ENCODE measurements at places on chromosomes 13 and 19. TPM values are rescaled to one million over a fixed set of nuclear protein-coding genes. Genes with fewer than 3 reads are reported as not detected.

- H3K36me3 ChIP-seq = no peaks in the 10 kb centered on the region
- peaks cover 5% of the 10 kb centered on the region for H3K4me1 ChIP-seq
- H3K4me3 ChIP-seq = no peak overlapping the region
Measured at GRCh38 chr19:18399008-18399407, 1.6 kb upstream of the LRRC25 start.

DNA sequence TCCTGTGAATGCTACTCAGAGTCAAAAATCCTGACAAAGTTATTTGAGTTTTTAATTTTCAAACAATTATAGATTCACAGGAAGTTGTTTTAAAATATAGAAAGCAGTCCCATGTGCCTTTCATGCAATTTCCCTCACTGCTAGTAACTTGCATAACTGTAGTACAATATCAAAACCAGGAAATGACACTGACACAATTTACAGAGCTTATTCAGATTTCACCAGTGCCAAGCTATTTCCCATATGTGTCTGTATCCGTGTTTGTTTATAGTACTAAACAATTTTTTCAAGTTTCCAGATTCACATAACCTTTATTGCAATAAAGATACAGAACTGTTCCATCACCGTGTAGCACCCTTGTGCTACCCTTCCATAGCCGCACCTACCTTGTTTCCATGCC lies 934.6 kb downstream of the PCDH17 start:
- no peak for DNase-seq
- peaks cover 4% of the 10 kb centered on the region for H3K36me3 ChIP-seq
- no peaks in the 10 kb centered on the region for H3K4me1 ChIP-seq

GRCh38 chr19:29162694-29163093 lies 50.3 kb downstream of the UQCRFS1 start:
- peaks cover 7% of the 10 kb centered on the region for H3K36me3 ChIP-seq
- peaks cover 25% of the 10 kb centered on the region for H3K27me3 ChIP-seq
- H3K4me3 ChIP-seq = no peak overlapping the region
- H3K27ac ChIP-seq = no peak overlapping the region

CHST8 gene
- not detected for total RNA-seq

HSPBP1 gene
- 53.1 TPM for total RNA-seq

DNA sequence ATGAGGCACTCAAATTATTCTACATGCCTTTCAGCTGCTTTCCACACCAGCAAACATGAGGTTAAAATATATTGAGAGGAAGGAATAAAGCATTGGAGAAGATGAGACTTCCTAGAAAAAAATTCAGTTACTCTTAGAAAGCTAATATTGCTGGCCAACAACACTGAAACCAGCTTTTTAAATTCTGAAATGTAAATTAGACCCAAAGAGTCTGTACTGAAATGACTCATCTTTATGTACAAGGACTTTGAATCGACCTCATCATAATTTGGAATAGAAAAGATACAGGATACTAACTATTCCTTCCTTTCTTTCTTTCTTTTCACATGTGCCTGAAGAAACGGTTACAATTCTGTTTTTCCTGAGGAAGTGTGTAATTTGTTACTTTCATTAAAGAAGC lies 6.5 kb upstream of the HSPH1 start:
- no peak for DNase-seq
- no peaks in the 10 kb centered on the region for H3K4me1 ChIP-seq
- peaks cover 15% of the 10 kb centered on the region for H3K27me3 ChIP-seq
- H3K27ac ChIP-seq = no peak overlapping the region
- H3K36me3 ChIP-seq = no peaks in the 10 kb centered on the region
- H3K4me3 ChIP-seq = no peak overlapping the region

- H3K4me3 ChIP-seq = no peak overlapping the region
- no peak overlapping the region for H3K27ac ChIP-seq
- H3K27me3 ChIP-seq = peaks cover 18% of the 10 kb centered on the region
Measured at GRCh38 chr13:74449811-74450524, 315.8 kb upstream of the KLF12 start.

- H3K4me1 ChIP-seq = no peaks in the 10 kb centered on the region
- no peaks in the 10 kb centered on the region for H3K36me3 ChIP-seq
- no peak overlapping the region for H3K27ac ChIP-seq
- no peaks in the 10 kb centered on the region for H3K27me3 ChIP-seq
Measured at GRCh38 chr13:103184413-103184812, 118.2 kb upstream of the SLC10A2 start.

FPR2 gene
- 0.56 TPM for total RNA-seq

DNA sequence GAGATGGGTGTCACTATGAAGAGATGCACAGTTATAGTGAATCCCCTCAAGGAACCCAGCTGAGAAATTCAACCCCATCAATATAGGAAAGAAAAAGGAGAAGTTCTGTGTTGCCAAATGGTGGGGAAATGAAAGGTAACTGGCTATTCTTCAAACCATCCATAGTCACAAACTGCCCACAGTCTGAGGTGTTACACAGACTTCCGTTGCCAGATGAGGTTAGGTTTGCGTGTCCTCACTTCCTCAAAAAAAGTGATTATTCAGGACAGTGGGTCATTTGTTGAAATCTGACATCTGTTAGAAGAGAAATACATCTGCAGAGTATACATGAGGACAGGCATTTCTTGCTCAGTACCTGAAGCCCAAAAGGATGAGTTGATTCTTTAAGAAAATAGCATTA lies 9.0 kb downstream of the SIGLEC5 start:
- DNase-seq = no peak
- peaks cover 19% of the 10 kb centered on the region for H3K4me1 ChIP-seq
- H3K4me3 ChIP-seq = peak overlapping the region; percentile 19
- H3K27ac ChIP-seq = no peak overlapping the region
- no peaks in the 10 kb centered on the region for H3K27me3 ChIP-seq

MED29 gene
- 22.2 TPM for total RNA-seq

PTPRS gene
- 0.33 TPM for total RNA-seq

SIX5 gene
- 3.6 TPM for total RNA-seq

GRCh38 chr13:94327318-94327717 lies 152.2 kb downstream of the DCT start:
- H3K27ac ChIP-seq = peak overlapping the region; percentile 77
- DNase-seq = no peak
- H3K27me3 ChIP-seq = no peaks in the 10 kb centered on the region
- H3K4me1 ChIP-seq = peaks cover 48% of the 10 kb centered on the region
- H3K36me3 ChIP-seq = peaks cover 19% of the 10 kb centered on the region

LINGO3 gene
- total RNA-seq = 0.21 TPM
